ENCODE measurements at places on chromosomes 7 and 10. TPM values are rescaled to one million over a fixed set of nuclear protein-coding genes. Genes with fewer than 3 reads are reported as not detected.

The HMX3 gene
- total RNA-seq: not detected

The PTPRN2 gene
- total RNA-seq: 0.53 TPM

The RGR gene
- not detected for total RNA-seq

The PLAC9 gene
- total RNA-seq: 5.3 TPM

The TEX47 gene
- not detected for total RNA-seq

The SORCS1 gene
- not detected for total RNA-seq

The CLCN1 gene
- total RNA-seq: not detected

The AKR1C4 gene
- not detected for total RNA-seq

The TRIM50 gene
- not detected for total RNA-seq

The LRIT1 gene
- total RNA-seq: not detected

The SPRN gene
- not detected for total RNA-seq

The NAT16 gene
- total RNA-seq: not detected

The LRRC18 gene
- total RNA-seq: not detected

The SERPINE1 gene
- 2,165 TPM for total RNA-seq

The COL28A1 gene
- total RNA-seq: not detected

The ASIC3 gene
- 0.07 TPM for total RNA-seq

The DNA2 gene
- total RNA-seq: 11.1 TPM

The AKR1D1 gene
- total RNA-seq: not detected

GRCh38 chr10:72540193-72540807 lies 85.6 kb downstream of the MICU1 start:
- no peak for DNase-seq

- no peak for DNase-seq
Measured at GRCh38 chr10:103276896-103277712, at the start of gene INA. INA (plus strand) TSS chr10:103277138; CDS start chr10:103277212, 74 bp downstream.

- DNase-seq: no peak
Measured at GRCh38 chr10:51532044-51532443, 167.4 kb downstream of the CSTF2T start.

DNA sequence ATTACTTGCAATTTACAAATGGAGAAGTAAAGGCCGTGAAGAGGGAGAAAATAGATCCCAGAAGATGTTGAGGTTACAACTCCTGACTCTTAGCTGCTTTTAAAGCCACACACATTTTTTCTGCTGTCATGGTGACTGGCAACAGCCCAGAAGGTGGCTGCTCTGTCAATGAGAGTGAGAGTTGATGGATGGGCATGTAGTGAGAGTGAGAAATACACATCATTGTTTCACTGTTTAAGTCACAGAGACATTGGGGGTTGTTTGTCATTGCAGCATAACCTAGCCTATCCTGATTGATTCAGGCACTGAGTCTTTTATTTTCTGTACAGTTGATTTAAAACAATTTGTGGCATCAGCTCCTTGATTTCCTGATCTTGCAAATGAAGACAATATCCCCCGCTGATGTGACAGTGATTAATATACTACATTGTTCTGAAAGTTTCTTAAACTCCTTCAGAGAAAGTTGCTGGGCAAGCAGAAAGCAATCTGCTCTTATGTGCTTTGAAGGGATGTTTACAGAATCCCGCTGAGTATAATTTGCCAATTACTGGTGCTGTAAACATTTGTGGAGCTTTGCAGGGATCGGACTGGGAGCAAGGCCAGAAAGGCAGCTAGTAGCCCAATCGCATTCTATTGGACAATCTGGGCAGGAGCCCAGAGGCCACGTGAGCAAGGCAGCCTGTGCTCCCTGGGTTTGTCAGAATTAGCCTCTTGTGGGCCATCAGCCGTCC lies 229.6 kb downstream of the PRPF18 start:
- peak; percentile 52 for DNase-seq

GRCh38 chr10:126599949-126600682 lies 70.4 kb downstream of the C10orf90 start:
- no peak for DNase-seq

DNA sequence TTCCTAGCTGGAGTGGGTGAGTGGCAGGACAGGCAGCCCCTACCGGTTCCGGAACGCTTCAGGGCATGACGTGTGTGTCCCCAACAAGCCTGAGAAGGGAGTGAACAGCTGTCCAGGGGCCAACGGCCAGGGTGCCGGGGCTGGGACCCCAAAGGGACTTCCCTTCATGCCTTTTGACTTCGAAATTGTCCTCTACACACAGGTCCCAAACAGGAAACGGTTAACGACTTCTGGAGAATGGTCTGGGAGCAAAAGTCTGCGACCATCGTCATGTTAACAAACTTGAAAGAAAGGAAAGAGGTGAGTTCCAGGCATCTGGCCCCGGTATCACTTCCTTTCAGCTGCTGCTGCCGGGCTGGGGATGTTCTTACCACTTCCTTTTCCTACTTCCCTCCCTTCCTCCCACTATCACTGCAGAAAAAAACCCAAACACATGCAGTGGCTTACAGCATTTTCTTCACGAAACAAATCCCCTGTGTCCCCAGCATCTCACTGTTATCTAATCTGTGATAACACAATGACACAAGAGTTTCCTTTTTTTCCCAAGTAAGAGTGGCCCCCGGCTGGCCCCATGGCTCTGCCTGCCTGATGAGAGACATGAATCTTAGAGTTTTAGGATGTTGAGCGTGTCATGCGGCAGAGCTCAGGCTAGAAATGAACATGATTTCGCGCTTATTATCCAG lies 63.2 kb downstream of the MKI67 start:
- no peak for DNase-seq

GRCh38 chr7:50706469-50706937 lies 76.2 kb downstream of the GRB10 start:
- DNase-seq: no peak

DNA sequence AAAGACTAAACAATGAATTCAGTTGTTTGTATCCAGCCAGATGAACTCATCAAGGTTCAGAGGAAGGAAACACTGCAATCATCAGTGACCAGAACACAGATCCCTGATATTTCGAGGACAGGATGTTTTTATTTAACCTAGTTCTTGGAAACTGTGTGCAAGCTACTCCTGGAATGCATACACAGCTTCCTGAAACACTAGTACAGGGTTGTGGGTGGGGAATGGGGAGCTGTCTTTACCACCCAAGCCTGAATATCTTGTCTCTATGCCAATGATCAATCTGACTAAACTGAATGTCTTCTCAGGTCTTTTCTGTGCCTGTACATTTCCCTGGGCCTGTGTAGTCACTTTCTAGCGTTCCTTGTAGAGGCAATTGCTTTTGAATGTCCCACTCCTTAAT lies 374.6 kb downstream of the CALN1 start:
- DNase-seq: no peak

- DNase-seq: no peak
Measured at GRCh38 chr10:30529373-30529998, 95.5 kb downstream of the MAP3K8 start.

DNA sequence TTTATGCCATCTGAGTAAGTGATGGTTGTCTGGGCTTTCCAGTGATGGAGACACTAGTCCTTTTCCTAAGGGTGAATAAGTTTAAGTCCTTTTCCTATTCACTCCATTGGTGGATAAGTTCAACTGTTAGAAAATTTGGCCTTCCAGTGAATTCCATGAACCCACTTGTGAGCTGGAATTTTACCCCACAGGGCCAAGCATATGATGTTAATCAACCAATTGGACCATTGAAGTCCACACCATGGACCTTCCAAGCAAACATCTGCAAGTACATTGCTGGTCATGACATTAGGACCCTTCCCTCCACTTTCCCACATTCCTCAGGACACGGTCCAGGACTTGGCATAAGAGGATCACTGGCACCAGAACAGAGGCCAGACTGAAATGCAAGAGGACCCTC lies 381.4 kb downstream of the RPS24 start:
- DNase-seq: no peak

- no peak for DNase-seq
Measured at GRCh38 chr10:34413756-34414587, 401.1 kb downstream of the PARD3 start.

DNA sequence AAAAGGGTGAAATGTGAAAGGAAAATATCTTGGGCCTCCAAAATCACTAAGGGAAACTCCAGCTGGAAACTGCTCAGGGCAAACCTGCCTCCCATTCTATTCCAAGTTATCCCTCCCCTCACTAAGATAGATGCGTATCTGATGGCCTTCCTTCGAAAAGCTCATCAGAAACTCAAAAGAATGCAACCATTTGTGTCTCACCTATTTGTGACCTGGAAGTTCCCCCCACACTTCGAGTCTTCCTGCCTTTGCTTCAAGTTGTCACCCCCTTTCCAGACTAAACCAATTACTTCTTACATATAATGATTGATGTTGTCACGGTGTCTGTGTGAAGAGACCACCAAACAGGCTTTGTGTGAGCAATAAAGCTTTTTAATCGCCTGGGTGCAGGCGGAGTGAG lies 69.3 kb downstream of the ST8SIA6 start:
- DNase-seq: no peak

DNA sequence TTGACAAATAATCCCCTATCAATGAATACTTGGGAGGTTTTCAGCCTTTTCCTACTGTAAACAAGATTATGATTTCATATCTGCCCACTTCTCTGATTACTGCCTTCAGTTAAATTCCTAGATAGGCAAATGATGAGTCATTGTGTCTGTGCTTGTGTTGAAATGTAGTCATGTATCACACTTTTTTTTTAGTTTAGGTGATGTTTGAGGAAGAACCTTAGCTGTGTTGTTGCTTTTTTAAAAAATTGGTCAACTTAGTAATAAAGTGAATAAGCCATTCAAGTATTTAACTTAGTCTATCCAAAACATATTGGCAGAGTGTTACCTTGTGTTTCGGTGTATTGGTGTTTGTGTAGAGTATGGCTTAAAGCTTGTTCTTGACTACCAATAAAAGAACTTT lies 60.0 kb downstream of the WAC start:
- DNase-seq: peak; percentile 8

GRCh38 chr10:116053910-116054309 lies 219.1 kb downstream of the GFRA1 start:
- no peak for DNase-seq

DNA sequence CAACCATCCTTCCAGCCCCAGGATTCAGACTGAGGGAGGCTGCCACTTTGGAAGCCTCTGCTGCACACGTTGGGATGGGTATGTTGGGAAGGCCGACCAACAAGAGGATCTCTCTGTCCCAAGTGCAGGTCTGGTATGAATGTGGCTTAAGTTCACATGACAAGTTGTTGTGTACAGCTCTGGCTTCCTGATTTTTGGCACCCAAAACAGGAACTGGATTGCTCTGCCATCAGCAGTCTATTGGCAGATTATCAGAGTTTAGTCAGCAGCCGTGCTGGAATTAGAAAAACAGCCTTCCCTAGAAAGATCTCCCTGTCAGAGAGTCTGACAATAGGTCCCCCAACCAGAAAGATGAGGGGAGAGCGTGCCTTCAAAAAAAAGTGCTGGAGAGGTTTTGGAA lies 66.9 kb downstream of the GOLGA7B start:
- DNase-seq: no peak

- DNase-seq: no peak
Measured at GRCh38 chr7:117126676-117127075, 173.4 kb downstream of the ST7 start.

DNA sequence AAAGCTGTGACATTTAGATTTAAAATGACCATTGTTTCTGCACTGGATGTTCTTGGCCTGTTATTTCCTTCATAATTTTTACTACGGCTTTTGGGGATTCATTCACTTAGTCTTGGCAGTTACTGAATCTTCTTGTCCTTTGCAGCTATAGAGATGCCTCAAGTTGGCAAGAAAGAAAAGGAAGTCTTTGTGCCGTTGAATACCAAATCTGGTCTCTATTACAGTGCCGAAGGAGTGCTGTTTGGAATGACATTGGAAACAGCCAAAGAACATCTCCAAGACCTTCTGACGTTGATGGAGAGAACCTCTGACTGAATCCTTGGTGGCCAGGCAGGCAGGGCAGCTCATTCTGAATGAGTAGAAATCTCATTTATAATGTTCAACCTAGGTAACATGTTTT lies 54.3 kb upstream of the NRP1 start:
- DNase-seq: no peak

DNA sequence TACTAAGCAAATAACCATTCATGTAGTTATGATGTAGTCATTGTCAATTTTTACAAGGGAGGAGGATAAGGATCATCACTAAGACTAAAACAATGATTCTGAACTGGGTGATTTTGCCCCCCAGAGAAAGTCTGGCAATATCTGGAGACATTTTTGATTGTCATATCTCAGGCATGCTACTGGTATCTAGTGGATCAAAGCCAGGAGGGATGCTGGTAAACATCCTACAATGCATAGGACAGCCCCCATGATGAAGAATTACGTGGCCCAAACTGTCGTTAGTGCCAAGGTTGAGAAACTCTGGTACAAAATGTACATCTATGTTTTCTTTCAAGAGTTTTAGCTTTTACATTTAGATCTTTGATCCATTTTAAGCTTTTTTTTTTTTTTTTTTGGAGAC lies 57.3 kb downstream of the GBF1 start:
- no peak for DNase-seq

GRCh38 chr7:67878808-67879207 lies 882.2 kb downstream of the TYW1 start:
- DNase-seq: no peak

- DNase-seq: no peak
Measured at GRCh38 chr7:54538122-54538521, 4.1 kb upstream of the VSTM2A start.

GRCh38 chr10:34816501-34817002 lies 1.5 kb upstream of the PARD3 start:
- DNase-seq: no peak

GRCh38 chr10:3931224-3931623 lies 146.2 kb upstream of the KLF6 start:
- DNase-seq: no peak

- DNase-seq: no peak
Measured at GRCh38 chr10:32922170-32922569, 35.9 kb downstream of the ITGB1 start.

- DNase-seq: no peak
Measured at GRCh38 chr7:102288285-102288930, 1.7 kb downstream of the SH2B2 start.

DNA sequence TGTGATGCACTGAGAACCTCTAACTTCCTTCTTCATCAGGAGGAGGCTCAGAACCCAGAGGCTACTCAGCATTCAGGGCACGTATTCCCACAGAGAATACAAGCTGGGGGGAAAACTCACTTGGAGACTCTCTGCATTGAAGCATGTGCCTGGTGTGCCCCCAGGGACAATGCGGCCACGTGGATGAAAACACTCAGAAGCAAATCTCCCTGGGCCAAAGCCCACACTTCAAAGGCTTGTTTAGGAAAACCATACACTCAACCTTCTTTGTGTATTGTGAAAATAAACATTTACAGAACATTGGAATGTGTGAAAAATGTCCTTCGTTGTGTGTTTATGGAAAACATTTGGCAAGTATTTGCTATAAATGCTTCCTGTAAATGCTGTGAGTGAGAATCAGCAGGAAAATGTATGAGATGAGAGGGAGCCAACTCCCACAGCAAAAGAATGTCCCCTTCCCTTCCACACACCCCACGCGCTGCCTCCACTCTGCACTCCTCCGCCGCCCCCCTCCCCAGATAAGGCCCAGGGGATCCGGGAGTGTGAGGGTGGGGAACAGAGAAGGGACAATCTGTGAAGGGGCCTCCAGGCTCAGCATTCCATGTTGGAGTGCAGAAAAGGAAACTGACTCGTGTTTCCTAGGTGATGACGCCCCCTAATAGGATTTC lies 339.5 kb downstream of the ELMO1 start:
- no peak for DNase-seq

- no peak for DNase-seq
Measured at GRCh38 chr10:120022357-120022756, 129.8 kb downstream of the SEC23IP start.

Measured in pulmonary artery endothelial cell (primary cell).